ENCODE measurements at places on chromosomes 7 and 10.

DNA sequence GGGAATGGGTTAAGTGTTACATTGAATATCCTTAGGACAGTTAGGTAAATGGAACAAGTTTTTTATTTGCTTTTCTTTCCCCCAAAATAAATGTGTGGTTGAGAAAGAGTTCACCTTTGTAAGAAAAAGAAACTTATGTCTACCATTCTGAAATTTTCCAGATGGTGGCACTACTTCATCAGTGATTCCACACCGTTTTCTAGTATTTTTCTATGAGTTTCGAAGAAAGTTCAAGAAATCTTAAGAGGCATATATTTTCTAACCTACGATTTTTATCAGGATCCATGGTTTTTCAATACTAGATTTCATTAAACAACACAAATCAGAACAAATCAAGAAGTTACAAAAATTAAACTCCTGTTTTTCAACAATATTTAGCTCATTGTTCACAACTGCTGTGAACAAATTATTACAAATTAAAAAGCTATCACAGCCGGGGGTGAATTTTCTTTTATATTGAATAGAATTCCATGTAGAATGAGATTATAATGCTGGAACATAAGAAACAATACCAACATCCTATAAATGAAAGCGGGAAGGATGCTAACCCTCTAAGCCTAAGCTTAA, 163.1 kb upstream of the NPVF start:
- no peak for DNase-seq

DNA sequence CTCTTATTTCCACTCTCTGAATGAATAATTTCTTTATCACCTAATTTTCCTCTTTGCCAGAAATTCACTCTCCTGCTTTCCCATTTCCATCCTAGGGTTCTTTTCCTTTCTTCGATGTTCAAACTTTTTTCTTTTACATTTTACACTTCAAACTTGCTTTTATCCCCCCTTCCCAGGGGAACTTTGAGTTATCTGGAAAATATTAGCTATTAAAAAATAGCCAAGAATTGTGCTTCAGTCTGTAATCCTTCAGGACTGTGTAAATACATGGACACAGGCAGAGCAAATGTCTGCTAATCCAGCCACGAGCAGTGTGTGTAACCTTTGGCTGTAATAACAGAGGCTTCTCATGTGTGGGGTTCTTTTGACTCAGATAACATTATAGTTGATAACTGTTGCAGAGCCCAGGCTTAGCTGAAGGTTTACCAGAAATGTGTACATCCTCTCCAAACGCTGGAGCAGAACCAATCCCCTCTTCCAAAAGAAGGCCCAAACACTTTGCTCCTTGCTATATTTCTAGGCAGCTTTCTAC, 4.6 kb downstream of the ASB4 start:
- DNase-seq = no peak

GRCh38 chr10:28906415-28906814, 229.1 kb downstream of the BAMBI start:
- no peak for DNase-seq

- DNase-seq = peak; percentile 30
These were observed 598 bp upstream of the AMZ1 start for GRCh38 chr7:2687338-2687869.

DNA sequence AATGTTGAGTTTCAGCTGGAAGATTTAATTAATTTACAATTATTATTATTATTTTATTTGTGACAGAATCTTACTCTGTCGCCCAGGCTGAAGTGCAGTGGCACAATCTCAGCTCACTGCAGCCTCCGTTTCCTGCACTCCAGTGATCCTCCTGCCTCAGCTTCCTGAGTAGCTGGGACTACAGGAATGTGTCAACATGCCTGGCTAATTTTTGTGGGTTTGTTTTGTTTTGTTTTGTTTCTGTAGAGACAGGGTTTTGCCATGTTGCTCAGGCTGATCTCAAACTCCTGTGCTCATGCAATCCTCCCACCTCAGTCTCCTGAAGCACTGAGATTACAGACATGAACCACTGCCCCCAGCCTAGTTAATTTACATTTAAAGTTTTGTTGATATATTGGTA, 93.8 kb upstream of the MEOX2 start:
- peak; percentile 64 for DNase-seq

- no peak for DNase-seq
These were observed 215.5 kb downstream of the THSD7A start for GRCh38 chr7:11616466-11616865.
